Thymus (tissue), 14 donors: ENCODE measurements at places on chromosomes 4 and X.

- H3K4me3 ChIP-seq, result no peak overlapping the region
- H3K4me1 ChIP-seq, result no peaks in the 10 kb centered on the region
- H3K36me3 ChIP-seq, result no peaks in the 10 kb centered on the region
- H3K27ac ChIP-seq, result no peak overlapping the region
- DNase-seq, result no peak
These were observed 274.6 kb downstream of the RPA4 start for GRCh38 chrX:97158269-97158668.

GRCh38 chrX:3653111-3653510 is 60.3 kb downstream of the PRKX start:
- H3K27ac ChIP-seq, result no peak overlapping the region
- peaks cover 24% of the 10 kb centered on the region for H3K36me3 ChIP-seq
- H3K4me1 ChIP-seq, result no peaks in the 10 kb centered on the region
- no peak overlapping the region for H3K4me3 ChIP-seq

DNA sequence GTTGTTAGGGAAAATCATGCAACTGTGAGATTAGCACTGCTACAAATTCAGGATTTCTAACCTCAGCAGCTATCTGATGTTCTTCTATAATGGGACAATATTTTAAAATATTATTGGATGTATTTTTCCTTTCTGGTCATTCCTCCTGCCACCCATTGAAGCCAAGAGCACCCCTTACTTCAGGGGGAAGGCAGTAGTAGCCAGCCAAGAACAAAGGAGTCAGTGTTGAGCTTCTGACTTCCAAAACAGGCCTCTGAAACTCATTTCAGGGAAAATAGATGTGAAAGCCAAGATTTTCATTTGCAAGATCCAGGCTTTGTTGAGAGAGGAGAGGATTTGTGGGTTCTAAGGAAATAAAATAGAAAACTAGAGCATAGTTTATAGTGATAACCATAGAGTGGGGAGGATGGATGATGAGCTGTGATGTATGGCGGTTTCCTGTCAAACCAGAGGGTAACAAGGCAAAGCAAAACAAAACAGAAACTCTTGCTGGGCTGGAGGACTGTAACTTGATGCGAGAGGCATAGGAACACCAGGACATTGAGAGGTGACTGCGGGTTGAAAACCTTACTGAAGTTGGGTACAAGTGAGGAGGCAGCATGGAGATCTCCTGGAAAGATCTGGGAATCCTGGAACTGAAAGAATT is 173.7 kb upstream of the LEF1 start:
- no peaks in the 10 kb centered on the region for H3K36me3 ChIP-seq
- peak overlapping the region; percentile 78 for H3K27ac ChIP-seq

DNA sequence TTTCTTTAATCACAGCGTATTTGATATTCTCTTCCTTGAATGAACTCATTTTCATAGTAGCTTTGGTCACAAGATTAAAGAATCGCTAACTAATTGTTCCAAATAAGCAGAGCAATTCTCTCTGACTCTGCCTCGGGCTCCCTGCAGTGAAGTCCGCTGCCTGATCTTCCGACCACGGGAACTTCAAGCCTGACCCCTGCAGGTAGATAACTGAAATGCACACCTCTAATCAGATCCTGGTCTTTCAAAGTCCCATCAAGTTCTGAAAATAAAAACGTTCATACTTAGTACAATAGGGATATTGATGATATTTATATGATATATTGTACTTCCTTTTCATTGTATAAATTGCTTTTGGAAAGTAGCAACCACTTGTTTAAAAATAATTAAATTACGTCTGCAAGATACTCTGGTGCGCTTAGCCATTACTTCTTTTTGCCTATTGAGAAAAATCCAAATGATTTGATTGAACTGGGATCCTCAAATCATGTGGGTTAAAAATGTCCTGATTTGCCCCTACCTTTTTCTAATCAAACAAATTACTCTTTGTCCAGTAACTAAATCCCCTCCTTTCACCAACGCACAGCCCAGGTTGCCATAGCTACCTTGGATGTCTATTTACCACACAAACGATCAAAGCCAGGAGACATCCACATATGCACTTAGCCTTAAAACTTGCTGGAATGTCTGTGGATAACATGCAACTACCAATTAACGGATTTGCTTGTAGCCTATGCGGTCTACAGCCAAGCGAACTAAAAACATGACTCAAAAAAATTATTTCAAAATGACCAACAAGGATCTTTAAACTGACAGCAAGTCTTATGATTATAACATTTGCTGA is 4.2 kb downstream of the MID1 start:
- H3K36me3 ChIP-seq, result no peaks in the 10 kb centered on the region
- DNase-seq, result peak; percentile 28
- H3K27me3 ChIP-seq, result no peaks in the 10 kb centered on the region
- H3K4me1 ChIP-seq, result no peaks in the 10 kb centered on the region
- H3K27ac ChIP-seq, result no peak overlapping the region

GRCh38 chrX:78708262-78708661 is 39.3 kb upstream of the LPAR4 start:
- no peaks in the 10 kb centered on the region for H3K36me3 ChIP-seq
- no peaks in the 10 kb centered on the region for H3K4me1 ChIP-seq
- no peak overlapping the region for H3K27ac ChIP-seq
- H3K27me3 ChIP-seq, result no peaks in the 10 kb centered on the region

GRCh38 chr4:104549736-104550135 is 55.0 kb upstream of the CXXC4 start:
- H3K27me3 ChIP-seq, result no peaks in the 10 kb centered on the region
- no peaks in the 10 kb centered on the region for H3K4me1 ChIP-seq
- no peaks in the 10 kb centered on the region for H3K36me3 ChIP-seq
- DNase-seq, result no peak
- no peak overlapping the region for H3K4me3 ChIP-seq
- no peak overlapping the region for H3K27ac ChIP-seq

DNA sequence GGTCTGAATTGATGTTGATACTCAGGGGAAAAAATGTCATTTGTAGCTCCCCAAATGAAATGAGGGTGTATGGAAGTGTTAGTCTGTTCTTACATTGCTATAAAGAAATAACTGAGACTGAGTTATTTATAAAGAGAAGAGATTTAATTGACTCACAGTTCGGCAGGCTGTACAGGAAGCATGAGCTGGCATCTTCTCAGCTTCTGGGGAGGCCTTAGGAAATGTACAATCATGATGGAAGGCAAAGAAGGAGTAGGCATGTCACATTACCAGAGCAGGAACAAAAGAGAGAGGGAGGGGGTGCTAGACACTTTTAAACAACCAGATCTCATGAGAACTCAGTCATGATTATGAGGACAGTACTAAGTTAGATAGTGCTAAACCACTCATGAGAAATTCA is 1199.9 kb upstream of the DIAPH2 start:
- H3K27ac ChIP-seq, result no peak overlapping the region
- H3K4me1 ChIP-seq, result no peaks in the 10 kb centered on the region
- H3K36me3 ChIP-seq, result no peaks in the 10 kb centered on the region
- no peak overlapping the region for H3K4me3 ChIP-seq
- no peak for DNase-seq
- no peaks in the 10 kb centered on the region for H3K27me3 ChIP-seq

GRCh38 chrX:100615005-100615404 is 21.6 kb downstream of the TSPAN6 start:
- no peak for DNase-seq
- no peaks in the 10 kb centered on the region for H3K27me3 ChIP-seq
- no peaks in the 10 kb centered on the region for H3K36me3 ChIP-seq
- H3K4me3 ChIP-seq, result no peak overlapping the region

- peaks cover 20% of the 10 kb centered on the region for H3K4me1 ChIP-seq
- no peak for DNase-seq
- no peak overlapping the region for H3K4me3 ChIP-seq
- peak overlapping the region; percentile 26 for H3K27ac ChIP-seq
- H3K27me3 ChIP-seq, result no peaks in the 10 kb centered on the region
These were observed 119.2 kb downstream of the IRF2 start for GRCh38 chr4:184355111-184355604.

DNA sequence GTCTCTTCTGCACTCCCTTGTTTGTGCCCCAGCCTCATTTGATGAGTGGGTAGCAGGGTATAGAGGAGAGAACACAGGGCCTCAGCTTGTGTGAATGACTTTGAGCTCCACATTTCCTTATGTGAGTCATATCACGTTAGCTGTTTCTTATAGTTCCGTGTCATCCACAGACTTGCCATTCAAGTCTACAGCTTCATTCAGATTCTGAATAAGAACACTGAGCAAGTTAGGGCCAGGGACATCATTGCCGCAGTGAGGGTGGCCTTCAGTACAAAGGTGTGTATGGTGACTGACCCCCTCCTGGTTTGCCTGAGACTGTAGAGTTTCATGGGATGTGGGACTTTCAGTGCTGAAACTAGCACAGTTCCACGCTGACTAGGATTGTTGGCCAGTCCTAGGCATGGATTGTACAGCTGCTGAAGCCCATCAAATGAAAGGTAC is 23.6 kb downstream of the KLF3 start:
- H3K4me3 ChIP-seq, result no peak overlapping the region
- H3K4me1 ChIP-seq, result peaks cover 2% of the 10 kb centered on the region
- H3K27ac ChIP-seq, result no peak overlapping the region
- no peak for DNase-seq
- H3K27me3 ChIP-seq, result no peaks in the 10 kb centered on the region

DNA sequence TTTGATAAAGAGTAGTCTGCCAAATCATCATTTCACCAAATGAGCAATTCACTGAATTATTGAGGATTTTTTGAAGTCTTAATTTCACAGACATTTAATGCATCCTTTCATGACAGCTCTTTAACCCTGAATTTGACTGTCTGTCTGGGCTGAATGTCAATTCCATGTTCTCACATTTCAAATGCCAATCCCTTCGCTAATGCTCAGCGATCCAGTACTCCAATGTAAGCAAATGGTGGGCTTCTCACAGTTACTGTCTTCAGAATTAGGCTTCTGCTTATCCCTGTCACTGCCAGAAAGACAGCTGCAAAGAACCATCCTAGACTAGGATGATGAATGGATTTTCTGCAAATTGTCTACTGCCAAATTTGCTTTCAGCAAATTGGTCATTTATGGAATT is 36.2 kb upstream of the USP38 start:
- no peak overlapping the region for H3K4me3 ChIP-seq
- H3K4me1 ChIP-seq, result no peaks in the 10 kb centered on the region
- no peak for DNase-seq
- no peaks in the 10 kb centered on the region for H3K36me3 ChIP-seq

DNA sequence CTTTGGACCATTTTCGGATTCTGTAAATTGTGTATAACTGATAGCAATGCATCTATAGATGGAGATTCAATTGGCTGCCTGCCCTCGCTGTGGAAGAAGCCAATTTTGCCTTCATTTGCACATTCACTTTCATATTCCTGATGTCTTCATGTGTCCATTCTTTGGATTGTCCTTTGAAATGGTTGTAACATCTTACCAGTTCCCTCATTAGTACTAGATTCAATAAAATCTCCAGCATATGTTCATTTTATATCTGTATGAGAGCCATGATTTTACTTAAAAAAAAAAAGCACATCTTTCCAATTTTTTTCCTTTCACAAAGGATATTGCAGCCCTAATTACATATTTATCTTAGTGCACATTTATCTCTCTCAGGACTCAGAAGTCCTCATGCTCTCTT is 61.7 kb downstream of the BEND2 start:
- H3K4me1 ChIP-seq, result no peaks in the 10 kb centered on the region
- no peaks in the 10 kb centered on the region for H3K27me3 ChIP-seq
- H3K36me3 ChIP-seq, result no peaks in the 10 kb centered on the region
- no peak for DNase-seq
- no peak overlapping the region for H3K4me3 ChIP-seq

DNA sequence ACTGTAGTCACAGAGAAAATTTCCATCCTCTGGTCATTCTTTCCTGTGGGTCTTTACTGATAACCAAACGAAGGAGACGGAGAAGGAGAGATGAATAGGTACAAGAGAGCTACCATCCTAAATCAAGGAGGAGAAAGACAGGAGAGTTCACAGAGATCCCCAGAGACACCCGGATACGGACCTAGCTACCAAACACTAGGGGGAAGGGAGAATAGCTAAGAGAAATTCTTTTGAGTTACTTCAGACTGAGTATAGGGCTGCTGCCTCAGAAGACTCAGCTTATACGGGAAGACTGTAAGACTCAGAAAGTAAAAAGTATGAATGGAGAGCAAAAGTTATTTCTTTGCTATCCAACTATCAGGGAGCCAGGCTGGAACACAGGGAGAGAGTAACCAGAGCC is 572.1 kb downstream of the C4orf33 start:
- no peaks in the 10 kb centered on the region for H3K4me1 ChIP-seq
- H3K36me3 ChIP-seq, result no peaks in the 10 kb centered on the region
- no peak overlapping the region for H3K4me3 ChIP-seq
- H3K27ac ChIP-seq, result no peak overlapping the region
- no peak for DNase-seq

DNA sequence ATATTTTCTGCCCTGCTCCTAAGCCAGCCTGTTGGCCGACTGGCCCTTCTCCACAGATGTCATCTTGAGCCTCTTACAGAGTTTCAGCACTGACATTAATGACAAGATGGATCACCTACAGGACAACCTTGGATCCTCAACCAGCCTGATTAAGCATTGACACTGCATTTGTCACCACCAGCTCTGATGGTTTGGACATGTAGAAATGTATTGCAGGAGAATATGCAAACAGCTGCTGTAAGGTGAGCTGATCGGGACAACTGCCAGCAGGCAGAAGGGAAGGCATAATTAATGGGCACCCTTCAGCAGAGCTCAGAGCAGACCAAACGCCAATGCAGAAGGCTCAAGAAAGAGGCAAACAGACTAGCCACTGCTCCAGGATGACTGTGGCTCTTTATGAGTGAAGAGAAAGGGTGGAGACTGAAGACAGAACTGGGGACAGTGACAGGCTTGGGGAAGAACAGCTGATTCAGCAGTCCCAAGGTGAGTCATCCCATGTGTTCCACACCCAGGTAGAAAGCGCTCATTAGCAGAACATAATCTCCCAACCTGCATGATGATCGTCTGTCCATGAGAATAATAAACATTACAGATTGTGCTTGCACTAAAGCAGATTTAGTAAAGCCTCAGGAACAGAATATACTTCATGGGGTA is 6.7 kb downstream of the CORIN start:
- peaks cover 9% of the 10 kb centered on the region for H3K4me1 ChIP-seq
- H3K4me3 ChIP-seq, result no peak overlapping the region
- no peak overlapping the region for H3K27ac ChIP-seq
- peaks cover 11% of the 10 kb centered on the region for H3K27me3 ChIP-seq

DNA sequence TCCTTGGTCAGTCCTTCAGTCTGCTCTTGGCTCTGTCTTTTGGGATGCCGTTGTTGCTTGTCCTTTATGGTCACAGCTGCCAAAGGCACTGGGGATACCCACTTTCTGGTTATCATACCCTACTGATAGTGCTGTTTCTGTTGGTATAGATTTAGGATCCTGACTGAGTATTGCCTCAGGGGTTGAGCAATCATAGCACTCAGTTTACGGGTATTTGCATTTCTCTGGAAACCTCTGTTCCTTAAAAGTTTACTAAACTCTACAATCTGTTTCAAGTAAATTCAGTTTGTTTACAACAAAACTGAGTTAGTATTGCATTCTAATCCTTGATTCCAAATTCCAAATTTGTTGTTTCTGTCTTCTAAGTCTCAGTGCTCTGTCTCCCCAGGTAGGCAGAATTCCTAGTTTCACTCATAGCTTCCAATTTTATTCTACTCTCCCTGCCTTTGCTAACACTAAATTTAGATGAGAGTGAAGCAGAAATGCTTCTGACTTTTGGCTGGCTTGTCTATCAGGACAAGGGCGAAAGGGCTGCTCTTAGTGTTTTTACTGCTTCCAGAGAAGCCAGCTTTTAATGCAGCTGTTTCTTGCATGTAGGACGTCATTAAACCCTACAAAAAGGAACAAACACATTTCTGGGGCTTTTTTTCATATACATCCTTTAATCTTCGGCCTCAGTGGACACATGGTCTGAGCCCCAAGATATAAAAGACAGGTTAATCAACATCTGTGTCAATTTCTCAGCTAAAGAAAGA is 17.2 kb upstream of the TET2 start:
- no peak for DNase-seq
- no peaks in the 10 kb centered on the region for H3K36me3 ChIP-seq
- no peak overlapping the region for H3K27ac ChIP-seq
- no peak overlapping the region for H3K4me3 ChIP-seq
- no peaks in the 10 kb centered on the region for H3K4me1 ChIP-seq
